ENCODE measurements at places on chromosomes 11 and 22.
A peak's percentile ranks its signal among the peaks of the same experiment; 100 is the strongest.

- peak; percentile 89 for DNase-seq
Measured at GRCh38 chr22:18044548-18045271, 20.3 kb upstream of the MICAL3 start.

GRCh38 chr22:39353346-39353745 lies 3.6 kb downstream of the SYNGR1 start:
- peak; percentile 49 for DNase-seq

DNA sequence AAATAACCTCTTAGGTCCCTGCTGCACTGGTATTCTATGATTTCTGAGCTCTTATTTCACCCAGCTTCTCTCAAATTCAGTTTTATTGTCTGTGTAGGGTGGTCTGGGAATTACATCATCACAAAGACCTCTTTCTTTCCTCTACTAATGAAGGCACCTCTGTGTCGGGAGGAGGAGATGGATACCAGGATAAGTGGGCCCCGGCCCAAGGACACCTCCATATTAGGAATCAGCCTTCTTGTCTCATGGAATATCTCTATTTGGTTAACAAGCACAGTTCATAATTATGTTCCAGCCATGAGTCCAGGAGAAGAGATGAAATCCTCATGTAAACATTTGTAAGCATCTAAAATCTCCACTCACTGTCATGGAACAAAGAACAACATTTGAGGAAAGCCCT lies 9.4 kb downstream of the PARVA start:
- no peak for DNase-seq

GRCh38 chr11:14541192-14541947 lies 21.2 kb upstream of the PSMA1 start:
- DNase-seq, result peak; percentile 23

GRCh38 chr11:66278363-66279091 lies 552 bp downstream of the CNIH2 start:
- no peak for DNase-seq
